Stimulated activated CD4-positive, alpha-beta T cell treated with anti-CD3 and anti-CD28 coated beads, Interleukin-4, amount 100 ng/mL, for 1 hour (primary cell): ENCODE measurements at places on chromosomes 1 and 21.

DNA sequence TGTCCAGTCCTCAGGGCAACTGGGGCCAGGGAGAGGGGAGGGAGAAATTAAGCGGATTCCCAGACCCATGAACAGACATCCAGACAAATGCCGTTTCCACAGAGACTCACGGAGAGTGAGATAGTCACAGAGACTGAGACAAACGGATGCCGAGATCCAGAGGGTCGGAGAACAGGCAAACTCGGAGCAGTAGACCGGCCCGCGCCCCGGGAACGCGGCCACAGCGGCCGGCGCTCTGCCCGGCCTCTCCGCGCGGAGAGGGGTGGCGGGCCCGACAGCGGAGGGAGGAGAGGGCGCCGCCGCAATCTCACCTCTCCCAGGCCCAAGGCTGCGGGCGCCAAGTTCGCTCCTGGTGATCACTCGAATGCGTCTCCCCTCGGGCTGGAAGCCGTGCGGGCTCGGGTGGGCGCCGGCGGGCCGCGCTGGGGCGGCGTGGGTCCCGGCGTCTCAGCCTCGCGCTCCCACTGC lies 831 bp upstream of the FOXD2 start:
- DNase-seq, result no peak

DNA sequence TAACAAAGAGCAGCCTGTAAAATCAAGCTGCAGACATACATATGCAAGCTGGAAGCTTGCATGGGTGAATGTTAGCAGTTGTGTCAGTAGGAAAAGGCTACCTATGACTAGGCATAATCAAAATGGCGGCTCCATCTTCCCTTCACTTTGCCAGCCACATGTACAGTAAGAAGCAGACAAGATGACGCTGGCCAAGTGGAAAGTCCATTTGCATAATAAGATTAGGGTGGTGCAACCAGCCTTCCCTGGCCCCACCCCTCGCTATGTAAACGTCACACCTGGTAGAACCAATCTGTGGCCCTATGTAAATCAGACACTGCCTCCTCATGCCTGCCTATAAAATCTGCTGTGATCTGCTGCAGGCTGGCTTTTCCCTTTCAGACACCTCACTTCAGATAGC lies 171.9 kb upstream of the USP25 start:
- DNase-seq, result no peak

- no peak for DNase-seq
These were observed 10.1 kb downstream of the SLC44A5 start for GRCh38 chr1:75600781-75601180.

- no peak for DNase-seq
These were observed 400.6 kb downstream of the PTPRU start for GRCh38 chr1:29636936-29637335.

GRCh38 chr1:34803770-34804169 lies 11.0 kb downstream of the GJA4 start:
- no peak for DNase-seq

- DNase-seq, result peak; percentile 59
These were observed 26.2 kb upstream of the C1orf105 start for GRCh38 chr1:172394141-172394751.

- DNase-seq, result no peak
These were observed 3.5 kb downstream of the SH3BGRL3 start for GRCh38 chr1:26283279-26283853.

DNA sequence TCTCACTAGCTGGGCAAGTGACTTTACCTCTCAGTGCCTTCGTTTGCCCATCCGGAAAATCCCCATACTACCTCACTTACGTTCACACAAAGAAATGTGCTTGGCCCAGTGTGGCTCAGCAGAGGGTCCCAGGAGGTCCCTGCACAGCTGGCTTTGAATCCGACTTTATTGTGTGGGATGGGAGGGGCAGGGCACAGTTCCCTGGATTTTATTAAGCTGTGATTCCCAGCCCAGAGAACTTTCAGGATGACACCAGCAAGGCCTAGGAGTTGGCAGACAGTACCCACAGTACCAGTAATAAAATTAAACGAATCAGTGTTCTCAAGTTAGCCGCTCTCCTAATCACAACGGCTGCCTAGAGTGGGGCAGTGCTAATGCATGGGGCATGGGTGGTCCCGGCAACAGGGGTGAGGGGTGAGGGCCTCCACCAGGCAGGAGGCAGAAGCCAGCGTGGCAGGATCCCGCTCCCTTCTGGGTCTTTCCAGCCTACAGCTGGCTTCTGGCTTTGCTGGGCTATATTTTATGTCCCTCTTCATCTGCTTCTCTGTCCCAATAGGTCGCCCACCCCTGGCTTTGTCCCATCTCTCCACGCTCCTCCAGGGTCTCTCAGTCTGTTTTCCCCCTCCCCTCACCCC lies 74.9 kb downstream of the VWA5B1 start:
- no peak for DNase-seq

DNA sequence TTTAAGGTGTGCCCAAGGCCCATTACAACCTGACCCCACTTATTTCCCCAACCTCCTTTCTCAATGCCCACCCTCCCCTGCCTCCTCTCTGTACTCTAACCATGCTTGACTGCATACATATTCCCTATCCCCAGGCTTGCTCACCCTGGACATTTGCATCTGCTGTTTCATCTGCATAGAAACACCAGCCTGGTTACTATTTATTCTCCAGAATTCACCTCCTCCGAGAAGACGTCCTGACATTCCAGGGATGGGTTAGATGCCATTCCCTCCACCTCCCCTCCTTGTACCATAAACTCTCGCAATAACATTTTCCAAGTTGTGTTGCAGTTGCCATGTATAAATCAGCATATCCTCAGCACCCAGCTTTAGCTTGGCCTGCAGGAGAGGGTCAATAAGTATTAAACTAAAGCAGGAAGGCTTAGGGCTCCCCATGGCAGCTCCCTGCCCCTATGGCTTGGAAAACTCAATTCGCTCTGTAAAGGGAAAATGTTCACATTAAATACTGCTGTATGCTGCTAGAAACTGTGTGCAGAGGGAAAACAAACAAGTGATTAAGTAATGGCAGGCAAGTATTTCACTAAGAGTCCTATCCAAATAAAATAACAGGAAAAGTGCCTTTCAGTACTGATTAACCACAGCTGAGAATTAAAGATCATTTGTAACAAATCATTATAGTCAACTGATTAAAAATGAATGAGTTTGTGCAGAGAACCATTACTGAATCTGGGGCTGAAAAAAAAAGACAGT lies 202.3 kb downstream of the TNR start:
- DNase-seq, result no peak

- no peak for DNase-seq
These were observed 111.4 kb downstream of the HLX start for GRCh38 chr1:220990427-220991339.

GRCh38 chr1:225654688-225655508 lies 2.0 kb upstream of the ENAH start:
- no peak for DNase-seq

- DNase-seq, result no peak
These were observed 13.3 kb downstream of the RPS6KA1 start for GRCh38 chr1:26542771-26543451.

- no peak for DNase-seq
These were observed 52.1 kb upstream of the BACE2 start for GRCh38 chr21:41115851-41116250.

- DNase-seq, result no peak
These were observed 36.9 kb downstream of the MYOM3 start for GRCh38 chr1:24074817-24075589.

- DNase-seq, result no peak
These were observed 27.2 kb upstream of the MGST3 start for GRCh38 chr1:165603810-165604209.

GRCh38 chr1:182061594-182061993 lies at the start of gene ZNF648:
Gene ZNF648 (minus strand): TSS chr1:182061712. CDS start chr1:182058010, 3,702 bp downstream.
- DNase-seq, result no peak

DNA sequence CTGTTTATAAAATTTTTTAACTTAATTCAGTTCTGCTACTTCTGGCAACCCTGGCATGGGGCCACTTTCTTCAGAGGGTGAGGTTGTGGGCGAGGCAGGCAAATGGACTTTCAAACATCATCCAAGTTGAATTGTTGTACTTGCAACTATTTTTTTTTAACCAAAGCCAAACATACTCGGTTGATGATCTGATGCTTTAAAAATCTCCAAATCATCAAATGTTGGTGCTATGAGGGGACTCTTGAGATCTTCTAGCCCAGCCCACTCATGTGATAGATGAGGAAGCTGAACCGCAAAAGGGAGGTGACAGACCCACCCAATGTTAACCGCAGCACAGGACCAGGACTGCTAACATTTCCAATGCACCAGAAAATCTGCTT lies 6.7 kb downstream of the SLC1A7 start:
- DNase-seq, result no peak
